Stimulated activated CD4-positive, alpha-beta T cell treated with anti-CD3 and anti-CD28 coated beads, Interleukin-1b, Interleukin-23, amount 100 ng/mL, for 4 hours (primary cell): ENCODE measurements at places on chromosomes 6 and 20.

- no peak for DNase-seq
Measured at GRCh38 chr6:161064915-161065314, 73.3 kb downstream of the MAP3K4 start.

- DNase-seq = no peak
Measured at GRCh38 chr6:147078106-147078505, 126.1 kb upstream of the STXBP5 start.

- DNase-seq = no peak
Measured at GRCh38 chr20:56995149-56995548, 271.3 kb downstream of the BMP7 start.

DNA sequence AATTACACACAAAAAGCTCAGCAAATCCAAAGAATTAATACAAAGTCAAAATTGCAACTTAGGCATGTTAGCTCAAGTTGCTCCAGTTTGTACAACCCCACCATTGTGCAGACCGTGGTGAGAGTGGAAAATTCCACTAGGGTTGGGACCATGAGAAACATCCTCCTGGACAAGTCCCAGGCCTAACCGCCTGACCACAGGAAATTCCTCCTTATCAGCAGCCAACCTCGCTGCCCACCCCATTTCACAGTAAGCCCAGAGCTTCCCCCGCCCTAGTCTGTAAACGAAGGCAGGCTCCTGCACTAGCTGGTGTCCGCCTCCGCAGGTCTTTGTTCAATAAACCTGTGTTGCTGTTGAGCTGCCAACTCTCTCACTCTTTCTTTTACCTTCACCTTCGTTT lies 1023.3 kb downstream of the EYS start:
- no peak for DNase-seq

- DNase-seq = no peak
Measured at GRCh38 chr20:23161968-23162696, 76.0 kb upstream of the CD93 start.

DNA sequence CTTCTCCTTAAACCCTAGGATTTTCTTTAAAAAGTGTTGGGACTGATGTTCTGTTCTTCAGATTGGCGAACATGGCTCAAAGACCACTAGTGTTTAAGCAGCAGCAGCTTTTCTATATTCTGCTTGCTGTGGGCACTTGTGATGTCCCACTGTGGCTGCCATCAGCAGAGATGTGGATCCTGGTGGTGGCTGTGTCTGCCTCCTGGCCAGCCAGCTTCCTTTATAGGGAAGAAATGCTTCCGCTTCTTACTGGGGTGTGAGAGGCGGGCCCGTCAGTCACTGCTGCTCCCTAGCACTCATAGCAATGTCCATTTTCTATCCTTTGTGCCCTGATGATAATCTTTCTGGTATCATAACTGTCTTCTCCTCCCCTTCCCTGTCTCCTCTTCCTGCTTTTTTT lies 66.7 kb upstream of the ESR1 start:
- DNase-seq = no peak

GRCh38 chr6:74798302-74798701 lies 407.6 kb downstream of the COL12A1 start:
- no peak for DNase-seq

GRCh38 chr6:12769556-12770256 lies 53.1 kb downstream of the PHACTR1 start:
- no peak for DNase-seq
